ENCODE measurements at places on chromosomes 13 and 19. TPM values are rescaled to one million over a fixed set of nuclear protein-coding genes. Genes with fewer than 3 reads are reported as not detected.

The LINGO3 gene
- 1.0 TPM for polyA plus RNA-seq

The ACP7 gene
- polyA plus RNA-seq = not detected

The TRAPPC6A gene
- 21.4 TPM for polyA plus RNA-seq

The SLC17A7 gene
- 3.2 TPM for polyA plus RNA-seq

The S1PR4 gene
- not detected for polyA plus RNA-seq

The PPP1R13L gene
- not detected for polyA plus RNA-seq

The INSL3 gene
- not detected for polyA plus RNA-seq

The CYP4F2 gene
- polyA plus RNA-seq = not detected

The APOC4 gene
- polyA plus RNA-seq = not detected

The SMIM17 gene
- 3.7 TPM for polyA plus RNA-seq

The FGF22 gene
- polyA plus RNA-seq = 0.26 TPM

All from Purkinje cell (primary cell).